ENCODE measurements at places on chromosomes 11 and 22.

DNA sequence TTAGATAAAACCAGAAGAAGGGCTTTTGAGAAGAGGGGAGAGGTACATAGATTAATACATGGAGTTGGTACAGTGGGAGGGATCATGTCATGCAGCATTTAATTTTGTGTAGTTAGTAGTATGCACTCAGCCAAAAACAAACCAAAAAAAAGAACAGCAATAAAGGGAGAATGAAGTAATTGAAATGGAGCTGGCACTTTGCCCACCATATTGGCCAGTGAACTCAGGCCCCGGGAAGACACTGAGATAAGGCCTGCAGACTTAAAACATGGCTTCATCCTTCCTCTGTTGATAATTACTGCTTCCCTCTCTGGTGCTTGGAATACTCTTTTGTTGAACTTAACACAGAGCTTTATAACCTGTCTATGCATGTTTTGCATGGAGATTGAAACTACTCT is 3.1 kb downstream of the PANX1 start:
- no peak for DNase-seq

DNA sequence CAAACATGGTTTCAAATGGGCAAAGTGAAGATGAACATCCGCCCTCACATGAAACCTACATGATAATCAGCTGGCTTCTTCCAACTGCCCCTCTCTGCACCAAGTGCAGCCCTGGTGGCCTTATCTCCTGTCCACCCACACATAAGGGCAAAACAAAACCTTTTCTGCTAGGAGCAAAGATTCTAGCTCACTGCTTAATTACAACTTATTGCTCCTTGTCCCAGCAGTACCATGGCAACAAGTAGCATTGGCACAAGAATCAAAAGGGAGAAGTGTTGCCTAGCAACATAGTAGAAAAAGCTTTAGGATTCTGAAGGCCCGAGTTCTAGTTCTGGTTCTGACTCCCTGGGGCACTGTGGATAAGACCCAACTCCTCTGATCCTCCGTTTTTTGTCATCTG is 68.7 kb upstream of the BMAL1 start:
- no peak for DNase-seq

DNA sequence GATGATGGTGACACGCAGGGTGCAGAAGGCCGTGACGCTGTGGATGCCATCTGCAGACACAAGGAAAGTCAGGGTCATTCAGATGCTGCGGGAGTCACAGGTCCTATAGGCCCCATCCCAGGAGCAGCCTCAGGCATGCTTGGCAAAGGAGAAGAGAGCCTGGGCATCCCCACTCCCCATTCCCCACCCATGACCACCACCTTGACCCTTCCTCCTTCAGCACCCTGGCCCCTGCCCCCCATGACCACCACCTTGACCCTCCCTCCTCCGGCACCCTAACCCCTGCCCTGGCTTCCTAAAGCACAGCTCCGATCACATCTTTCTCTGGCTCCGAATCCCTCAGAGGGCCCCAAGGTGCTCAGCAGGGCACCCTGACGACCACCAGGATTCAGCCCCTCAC is 73.1 kb downstream of the CELSR1 start:
- no peak for DNase-seq

DNA sequence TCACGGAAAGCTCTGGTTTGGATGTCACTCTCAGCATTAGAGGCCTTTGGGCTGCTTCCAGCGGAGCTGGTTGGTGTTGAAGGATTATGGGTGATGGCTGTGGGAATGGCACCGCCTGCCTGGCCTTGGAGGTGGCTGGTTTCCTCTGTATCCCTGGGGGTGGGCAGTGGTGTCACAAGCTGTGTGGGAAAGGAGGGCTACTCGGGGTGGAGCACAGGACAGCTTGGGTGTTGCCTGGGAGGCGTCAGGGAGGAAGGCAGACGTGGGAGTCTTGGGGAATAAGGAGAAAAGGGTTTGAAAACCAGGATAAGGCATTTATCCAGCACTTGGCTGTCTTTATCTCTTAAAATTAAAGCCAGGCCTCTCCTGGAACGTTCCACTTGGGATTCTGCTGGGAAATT is 71.8 kb downstream of the ADAMTS15 start:
- no peak for DNase-seq

DNA sequence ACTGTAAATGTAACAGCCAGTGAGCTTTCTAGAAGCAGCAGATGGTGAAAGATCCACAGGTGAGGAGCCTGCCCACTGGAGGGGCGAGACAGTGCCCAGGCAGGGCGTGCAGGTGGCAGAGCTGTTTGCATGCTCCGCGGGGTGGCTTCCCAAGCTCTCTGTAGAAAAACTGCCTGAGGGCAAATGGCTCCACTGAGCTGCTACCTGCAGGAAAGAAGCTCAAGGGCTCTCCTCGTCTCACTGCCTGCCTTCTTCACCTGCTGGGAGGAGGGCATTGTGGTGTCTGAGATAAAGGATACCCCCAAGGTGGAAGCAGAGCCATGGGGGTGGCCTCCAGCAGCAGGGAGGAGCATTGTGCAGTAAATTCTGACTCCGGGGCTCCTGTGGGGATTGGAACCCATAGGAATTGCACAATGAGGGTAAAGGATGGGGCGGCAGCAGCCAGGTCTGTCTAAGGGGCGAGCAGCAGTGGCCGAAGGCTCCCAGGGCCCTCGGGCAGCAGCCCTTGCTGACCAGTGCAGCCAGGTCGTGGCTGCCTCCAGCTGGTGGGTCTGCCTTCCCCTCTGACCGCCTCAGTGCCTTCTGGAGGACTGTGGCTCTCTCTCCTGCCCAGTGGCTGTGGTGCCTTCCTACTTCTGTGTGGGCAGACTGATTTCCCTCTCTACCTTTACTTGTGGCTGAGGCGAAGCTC is 28.0 kb upstream of the CABP7 start:
- DNase-seq = no peak

GRCh38 chr22:46726066-46726985 is 11.7 kb downstream of the CERK start:
- no peak for DNase-seq

DNA sequence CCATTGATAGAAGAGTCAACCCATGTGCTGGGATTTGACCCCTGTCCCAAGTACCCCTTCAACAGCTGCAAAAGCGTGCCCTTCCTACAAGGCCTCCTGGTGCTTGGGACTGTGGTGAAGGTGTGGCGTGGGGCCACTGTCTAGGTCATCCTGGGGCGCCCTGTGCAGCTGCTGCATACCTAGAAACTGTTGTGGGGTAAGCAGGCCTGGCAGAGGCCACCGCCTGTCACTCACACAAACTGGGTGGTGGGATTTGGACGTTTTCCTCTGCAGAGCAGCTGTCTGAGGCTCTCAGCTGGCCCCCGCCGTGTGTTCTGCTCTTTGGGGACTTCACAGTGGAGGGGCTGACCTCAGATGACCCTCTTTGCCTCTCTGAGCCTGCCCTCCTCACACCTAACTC is 69.7 kb downstream of the SCN3B start:
- DNase-seq = no peak

- DNase-seq = peak; percentile 96
Measured at GRCh38 chr11:117098269-117099232, at the start of gene SIK3. SIK3 (minus strand) TSS chr11:117098428; CDS start chr11:117098415, 13 bp downstream.

DNA sequence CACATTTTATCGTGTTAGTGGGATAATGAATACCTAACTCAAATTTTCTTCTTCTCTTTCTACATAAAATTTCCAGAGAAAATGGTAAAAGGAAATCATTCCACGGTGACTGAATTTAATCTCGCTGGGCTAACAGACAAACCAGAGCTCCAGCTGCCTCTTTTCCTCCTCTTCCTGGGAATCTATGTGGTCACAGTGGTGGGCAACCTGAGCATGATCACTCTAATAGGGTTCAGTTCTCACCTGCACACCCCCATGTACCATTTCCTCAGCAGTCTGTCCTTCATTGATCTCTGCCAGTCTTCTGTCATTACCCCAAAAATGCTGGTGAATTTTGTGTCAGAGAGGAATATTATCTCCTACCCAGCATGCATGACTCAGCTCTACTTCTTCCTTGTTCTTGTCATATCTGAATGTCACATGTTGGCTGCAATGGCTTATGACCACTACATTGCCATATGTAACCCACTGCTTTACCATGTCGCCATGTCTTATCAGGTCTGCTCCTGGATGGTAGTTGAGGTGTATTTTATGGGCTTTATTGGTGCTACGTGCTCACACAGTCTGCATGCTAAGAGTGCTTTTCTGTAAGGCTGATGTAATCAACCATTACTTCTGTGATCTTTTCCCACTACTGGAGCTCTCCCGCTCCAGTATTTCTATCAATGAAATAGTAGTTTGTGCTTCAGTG is 24.1 kb downstream of the OR10D3 start:
- DNase-seq = no peak

DNA sequence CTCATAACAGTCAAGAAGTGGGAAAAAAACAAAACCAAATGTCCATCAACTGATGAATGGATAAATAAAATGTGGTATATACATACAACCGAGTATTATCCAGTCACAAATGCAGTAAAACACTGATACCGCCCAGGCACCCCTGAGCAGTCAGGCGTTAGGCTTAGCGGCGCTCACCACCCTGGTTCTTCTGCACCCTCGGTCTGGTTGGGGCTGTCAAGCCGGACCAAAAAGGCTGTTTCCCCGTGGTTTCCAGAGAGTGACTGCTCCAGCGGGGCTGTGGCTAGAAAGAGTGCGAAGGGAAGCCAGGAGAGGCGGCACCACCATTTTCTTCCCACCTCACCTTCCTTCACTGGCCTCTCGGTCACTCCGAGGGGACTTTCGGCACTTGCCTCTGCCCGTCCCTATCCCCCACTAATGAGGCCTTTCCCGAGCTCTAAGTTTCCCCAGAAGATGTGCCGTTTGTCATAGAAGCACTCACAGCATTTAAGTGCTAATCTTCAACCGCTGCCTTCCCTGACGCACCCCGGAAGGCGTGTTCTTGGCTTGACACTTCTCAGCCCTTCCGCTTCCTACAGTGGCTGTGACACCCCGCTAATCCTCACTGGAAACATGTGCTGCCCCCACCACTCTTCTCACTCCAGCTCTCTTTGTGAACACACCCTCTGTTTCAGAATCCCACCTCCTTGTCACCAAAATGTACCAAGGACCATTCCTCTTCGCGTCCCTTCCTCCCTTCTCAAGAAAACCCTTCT is 42.4 kb downstream of the FCHSD2 start:
- no peak for DNase-seq

DNA sequence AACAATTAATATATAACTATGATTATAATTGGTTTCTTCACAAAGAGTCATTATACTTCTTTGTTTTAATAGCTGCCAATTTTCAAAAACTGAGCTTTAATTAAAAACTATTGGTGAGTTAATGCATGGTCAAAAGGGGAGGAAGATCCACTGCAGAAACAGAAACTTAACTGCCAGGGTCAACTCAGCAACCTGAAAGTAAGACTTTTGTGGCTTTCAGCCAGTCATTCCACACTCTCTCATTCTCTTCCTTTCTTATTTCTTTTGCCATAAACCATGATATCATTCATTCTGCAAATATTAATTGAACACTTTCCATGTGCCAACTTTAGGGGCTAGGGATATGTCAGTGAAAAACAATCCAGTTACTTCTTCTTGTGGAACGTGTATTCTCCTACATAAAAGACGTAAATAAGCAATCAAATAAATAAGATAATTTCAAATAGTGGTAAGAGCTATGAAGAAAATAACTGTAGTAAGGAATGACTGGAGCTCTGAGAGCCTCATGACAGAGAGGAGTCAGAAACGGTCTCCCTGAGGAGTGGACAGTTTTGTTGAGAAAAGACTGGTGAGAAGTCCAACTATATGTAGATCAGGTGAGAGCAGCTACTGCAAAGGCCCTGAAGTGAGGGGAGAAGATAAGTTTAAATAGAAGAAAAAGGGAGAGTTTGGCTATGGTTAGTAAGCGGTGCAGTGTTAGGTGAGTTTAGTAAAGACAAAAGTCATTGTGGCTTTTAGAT is 130.5 kb downstream of the GRIA4 start:
- DNase-seq = peak; percentile 43

- DNase-seq = no peak
Measured at GRCh38 chr11:78940500-78941225, 366.0 kb upstream of the NARS2 start.

DNA sequence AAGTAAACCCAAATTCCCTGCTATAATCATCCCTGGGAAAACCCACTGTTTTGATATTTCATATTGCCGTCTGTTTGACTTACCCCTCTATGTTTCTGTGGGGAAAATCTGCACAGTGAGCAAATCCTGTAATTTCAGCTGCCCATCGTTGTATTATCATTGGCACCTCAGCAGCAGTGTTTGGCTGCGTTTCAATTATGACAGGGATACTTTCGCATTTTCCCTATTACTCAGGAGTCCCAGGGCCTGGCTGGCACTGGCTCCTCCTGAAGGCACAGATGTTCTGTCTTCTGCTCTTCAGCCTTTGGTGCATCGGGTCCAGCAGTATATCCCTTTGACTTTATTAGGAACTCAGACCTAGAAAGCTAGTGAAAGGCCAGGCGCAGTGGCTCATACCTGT is 12.2 kb upstream of the MMP12 start:
- DNase-seq = no peak

- DNase-seq = no peak
Measured at GRCh38 chr11:100637706-100638105, 49.4 kb upstream of the ARHGAP42 start.

DNA sequence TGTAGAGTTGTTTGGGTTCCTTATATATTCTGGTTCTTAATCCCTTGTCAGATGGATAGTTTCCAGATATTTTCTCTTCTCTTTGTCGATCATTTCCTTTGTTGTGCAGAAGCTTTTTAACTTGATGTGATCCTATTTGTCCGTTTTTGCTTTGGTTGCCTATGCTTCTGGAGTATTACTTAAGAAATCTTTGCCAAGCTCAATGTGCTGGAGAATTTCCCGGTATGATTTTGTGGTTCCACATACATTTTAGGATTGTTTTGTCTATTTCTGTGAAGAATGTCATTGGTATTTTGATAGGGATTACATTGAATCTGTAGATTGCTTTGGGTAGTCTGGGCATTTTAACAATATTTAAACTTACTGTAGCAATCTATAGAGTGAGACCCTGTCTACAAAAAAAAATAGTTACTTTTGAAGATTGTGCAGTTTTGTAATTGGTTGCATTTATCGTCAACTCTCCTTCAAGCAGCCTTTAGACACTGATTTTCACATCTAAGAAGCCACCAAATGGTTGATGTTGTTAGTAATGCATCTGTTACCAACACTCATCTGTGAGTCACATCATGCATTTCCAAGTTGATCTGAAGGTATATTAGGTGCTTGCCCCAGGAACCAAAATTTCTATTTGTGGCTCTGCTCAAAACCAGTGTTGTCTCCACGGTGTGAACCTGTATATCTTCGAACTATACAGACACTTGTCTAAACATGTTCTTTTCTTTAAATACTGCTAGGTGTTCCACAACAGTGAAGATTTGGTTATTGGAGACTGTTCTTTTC is 21.4 kb downstream of the XRCC6 start:
- no peak for DNase-seq

DNA sequence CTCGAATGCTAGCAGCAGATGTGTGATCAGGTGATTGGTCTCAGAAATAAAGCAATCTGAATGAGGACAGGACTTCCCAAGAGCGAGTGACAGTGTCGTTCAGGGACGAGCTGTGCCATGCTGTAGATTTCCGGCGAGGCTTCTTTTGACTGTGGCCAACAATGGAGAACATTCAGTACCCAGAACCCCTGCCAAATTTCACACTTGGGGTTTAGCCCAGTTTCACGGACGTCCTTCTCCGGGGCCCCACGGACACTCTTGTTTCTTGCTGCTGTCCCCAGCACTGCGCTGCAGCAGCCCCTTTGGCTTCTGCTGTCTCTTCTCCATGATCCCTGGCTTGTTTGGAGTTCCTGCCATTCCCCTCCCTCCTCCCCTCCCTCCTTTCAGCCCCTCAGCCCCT is 115.1 kb upstream of the GRAMD1B start:
- no peak for DNase-seq

Measured in GM12865 (cell line).